Lung microvascular endothelial cell (primary cell): ENCODE measurements at places on chromosomes 13 and 19. TPM values are rescaled to one million over a fixed set of nuclear protein-coding genes. Genes with fewer than 3 reads are reported as not detected.

Gene C19orf38
- total RNA-seq = 0.20 TPM in 1 of 2 replicates, not detected in the other

Gene ZNF253
- 2.6 and 4.4 TPM in 2 replicates for total RNA-seq

Gene PCDH17
- 2.2 and 7.9 TPM in 2 replicates for total RNA-seq

Gene GNA15
- total RNA-seq = under 0.01 TPM in 1 of 2 replicates, not detected in the other

Gene CEBPA
- total RNA-seq = 0.20 and 0.22 TPM in 2 replicates

Gene MBD3L2
- not detected in 2 replicates for total RNA-seq

Gene VSTM1
- not detected in 2 replicates for total RNA-seq

Gene OLFM4
- under 0.01 TPM in 1 of 2 replicates, not detected in the other for total RNA-seq

Gene INSR
- total RNA-seq = 28.0 and 42.9 TPM in 2 replicates

Gene SPC24
- 14.3 and 35.7 TPM in 2 replicates for total RNA-seq

Gene ACER1
- total RNA-seq = not detected in 2 replicates

Gene RPS19
- 1,113 and 1,209 TPM in 2 replicates for total RNA-seq

Gene SLITRK6
- not detected in 2 replicates for total RNA-seq

Gene PSG6
- total RNA-seq = not detected in 2 replicates

Gene ZNF528
- total RNA-seq = 8.1 and 9.4 TPM in 2 replicates

Gene URI1
- total RNA-seq = 17.9 and 22.2 TPM in 2 replicates

Gene TMEM238
- total RNA-seq = 0.22 and 0.40 TPM in 2 replicates

Gene WDR87
- total RNA-seq = not detected in 2 replicates

Gene CABP5
- total RNA-seq = not detected in 2 replicates

Gene SIGLEC14
- not detected in 2 replicates for total RNA-seq

Gene SLC5A5
- total RNA-seq = not detected in 2 replicates

Gene ZNF773
- 6.1 and 9.9 TPM in 2 replicates for total RNA-seq

Gene ZNF222
- total RNA-seq = 4.4 and 5.4 TPM in 2 replicates

Gene ZNF829
- total RNA-seq = 1.1 and 1.4 TPM in 2 replicates

Gene FCAR
- not detected in 2 replicates for total RNA-seq

Gene GPR18
- not detected in 2 replicates for total RNA-seq

Gene LGALS14
- not detected in 2 replicates for total RNA-seq

Gene CALR3
- total RNA-seq = not detected in 2 replicates
